Stomach (tissue), 19 donors: ENCODE measurements at places on chromosomes 2 and 18. TPM values are rescaled to one million over a fixed set of nuclear protein-coding genes. Genes with fewer than 3 reads are reported as not detected.
A peak's percentile ranks its signal among the peaks of the same experiment; 100 is the strongest.

GRCh38 chr2:30985493-30986230 lies 152.6 kb downstream of the GALNT14 start:
- no peak overlapping the region for H3K27ac ChIP-seq
- no peak overlapping the region for H3K4me3 ChIP-seq
- peak; percentile 74 for DNase-seq

Gene RALB
- total RNA-seq: 26.3 TPM

Gene RGPD3
- not detected for total RNA-seq

DNA sequence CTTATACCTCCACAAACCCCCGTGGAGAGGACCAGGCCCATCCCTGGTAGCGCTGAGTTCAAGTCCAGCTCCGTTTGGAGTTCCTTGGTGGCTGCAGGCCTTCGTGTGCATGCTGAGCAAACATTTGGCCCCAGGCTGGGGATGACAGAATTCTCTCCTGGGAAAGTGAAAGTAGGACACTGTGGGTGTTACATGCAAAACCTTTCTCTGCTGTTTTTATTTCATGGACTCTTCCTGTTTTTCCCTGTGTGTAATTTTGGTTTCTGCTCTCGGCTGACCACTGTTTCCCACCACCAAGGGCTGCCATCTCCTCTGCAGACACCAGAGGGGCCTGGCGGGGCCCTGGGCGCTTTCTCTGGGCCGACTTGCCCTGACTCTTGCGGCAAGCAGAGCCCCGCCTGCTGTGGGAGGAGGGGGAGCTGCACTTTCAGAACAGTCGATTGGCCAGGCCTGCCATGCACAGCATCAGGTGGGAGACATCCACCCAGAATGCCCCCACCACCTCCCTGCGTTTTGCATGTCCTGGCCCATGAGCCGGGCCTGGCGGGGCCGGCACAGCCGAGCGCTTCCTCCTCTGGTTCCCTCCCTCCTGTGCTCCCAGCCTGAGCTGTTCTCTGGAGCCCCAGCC lies 102.4 kb downstream of the CABLES1 start:
- peaks cover 18% of the 10 kb centered on the region for H3K4me1 ChIP-seq
- DNase-seq: peak; percentile 52
- H3K36me3 ChIP-seq: peaks cover 16% of the 10 kb centered on the region
- peak overlapping the region; percentile 26 for H3K4me3 ChIP-seq
- H3K27ac ChIP-seq: peak overlapping the region; percentile 86
